SK-N-MC (cell line): ENCODE measurements at places on chromosomes 1 and 21.

- DNase-seq, result no peak
Observed at GRCh38 chr21:38506661-38507281, 8.5 kb upstream of the ERG start.

GRCh38 chr1:94989911-94990473 lies 63.1 kb upstream of the CNN3 start:
- DNase-seq, result no peak

GRCh38 chr1:208584167-208584755 lies 340.1 kb upstream of the PLXNA2 start:
- DNase-seq, result no peak

DNA sequence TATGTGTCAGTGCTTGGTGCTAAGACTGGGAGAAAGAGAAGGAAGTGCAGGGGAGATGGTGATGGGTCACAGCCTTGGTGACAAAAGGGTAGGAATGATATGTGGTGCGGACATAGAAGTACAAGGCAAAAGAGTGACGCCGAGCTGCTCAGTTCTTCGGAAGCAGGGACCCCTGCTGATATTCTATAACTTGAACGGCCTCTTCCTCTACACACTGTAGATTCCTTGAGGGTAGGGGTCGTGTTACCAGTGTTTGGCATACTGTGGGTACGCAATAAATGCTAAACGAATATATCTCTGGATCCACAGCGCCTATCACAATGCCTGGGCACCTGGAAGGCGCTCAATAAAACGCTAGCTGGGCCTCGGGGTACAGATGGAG lies 488 bp downstream of the DBT start:
- DNase-seq, result no peak

DNA sequence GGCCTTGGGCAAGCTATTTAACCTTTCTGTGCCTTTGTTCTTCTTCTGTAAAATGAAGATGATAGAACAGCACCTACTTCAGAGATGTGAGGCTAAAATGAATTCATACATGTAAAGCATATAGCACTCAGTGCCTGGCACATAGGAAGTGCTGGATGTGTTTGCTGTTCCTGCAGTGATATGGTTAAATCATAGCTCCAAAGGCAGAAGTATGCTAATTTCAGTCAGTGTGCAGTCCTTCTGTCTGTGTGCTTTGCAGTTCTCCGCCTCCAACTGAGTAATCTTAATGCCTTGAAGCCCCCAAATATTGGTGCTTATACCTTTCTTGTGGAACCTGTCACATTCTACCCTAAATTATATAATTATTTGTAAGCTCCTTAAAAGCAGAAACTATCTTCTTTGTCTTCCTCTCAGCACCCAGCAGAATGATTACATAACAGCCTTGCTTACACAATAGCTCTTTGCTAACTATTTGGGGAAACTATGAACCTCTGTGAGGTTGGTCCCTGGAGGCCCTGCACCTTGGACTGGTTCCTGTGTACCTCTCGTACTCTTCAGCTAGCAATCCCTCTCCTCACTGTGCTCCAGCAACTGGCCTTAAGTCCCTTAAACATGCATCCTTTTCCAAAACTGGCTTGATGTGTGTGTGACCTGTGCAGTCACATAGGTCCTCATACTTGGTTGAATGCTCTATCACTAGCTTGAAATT lies 57.0 kb upstream of the CACYBP start:
- no peak for DNase-seq

DNA sequence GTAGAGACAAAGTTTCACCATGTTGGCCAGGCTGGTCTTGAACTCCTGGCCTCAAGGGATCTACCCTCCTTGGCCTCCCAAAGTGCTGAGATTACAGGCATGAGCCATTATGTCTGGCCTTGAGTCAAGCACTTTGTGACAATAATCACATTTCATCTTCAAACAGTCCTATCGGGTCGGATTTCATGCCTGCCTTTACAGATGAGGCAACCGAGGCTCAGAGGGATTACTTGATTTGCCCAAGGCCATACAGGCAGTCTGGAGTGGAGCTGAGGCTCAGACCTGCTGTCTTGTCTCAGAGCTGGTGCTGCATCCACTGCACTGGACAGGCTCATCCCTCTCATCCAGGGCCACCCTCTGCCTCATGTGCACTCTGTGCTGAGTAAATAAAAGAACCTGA lies 26.6 kb downstream of the FAM151A start:
- DNase-seq, result no peak

GRCh38 chr1:214475746-214476145 lies 75.7 kb downstream of the PTPN14 start:
- no peak for DNase-seq

- no peak for DNase-seq
Observed at GRCh38 chr1:203179667-203180005, 4.0 kb upstream of the MYBPH start.

DNA sequence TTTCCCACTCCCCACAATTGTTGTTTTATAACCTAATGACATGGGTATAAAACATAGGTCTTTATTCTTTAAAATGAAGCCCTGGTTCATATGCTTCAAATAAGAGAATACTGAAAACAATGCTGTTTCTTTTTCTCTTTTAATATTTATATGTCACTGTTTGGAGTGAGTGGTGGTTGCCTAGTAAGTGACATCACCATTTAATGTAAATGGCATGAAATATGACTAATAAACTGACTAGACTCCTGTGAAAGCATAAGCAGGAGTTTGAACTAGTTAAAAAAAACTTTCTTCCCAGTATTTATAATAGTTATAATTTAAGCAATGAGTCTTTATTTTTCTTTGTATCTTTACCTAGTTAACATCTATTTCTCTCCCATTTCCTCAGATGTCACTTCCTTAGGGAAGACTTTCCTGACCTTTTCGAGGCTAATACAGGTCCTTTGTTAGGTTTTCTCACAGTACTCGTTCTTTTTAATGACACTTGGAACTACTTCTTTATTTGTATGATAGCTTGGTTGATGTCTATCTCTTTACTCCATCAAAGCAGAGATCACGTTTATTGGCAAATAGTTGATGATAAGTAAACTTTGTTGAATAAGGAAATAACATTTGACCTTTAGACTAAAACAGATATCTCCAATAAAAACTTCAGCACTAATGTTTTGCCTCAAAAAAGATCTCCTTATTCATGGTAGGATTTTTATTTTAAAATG lies 105.4 kb upstream of the PDC start:
- DNase-seq, result no peak

GRCh38 chr1:183804387-183804786 lies 533 bp upstream of the RGL1 start:
- DNase-seq, result no peak

DNA sequence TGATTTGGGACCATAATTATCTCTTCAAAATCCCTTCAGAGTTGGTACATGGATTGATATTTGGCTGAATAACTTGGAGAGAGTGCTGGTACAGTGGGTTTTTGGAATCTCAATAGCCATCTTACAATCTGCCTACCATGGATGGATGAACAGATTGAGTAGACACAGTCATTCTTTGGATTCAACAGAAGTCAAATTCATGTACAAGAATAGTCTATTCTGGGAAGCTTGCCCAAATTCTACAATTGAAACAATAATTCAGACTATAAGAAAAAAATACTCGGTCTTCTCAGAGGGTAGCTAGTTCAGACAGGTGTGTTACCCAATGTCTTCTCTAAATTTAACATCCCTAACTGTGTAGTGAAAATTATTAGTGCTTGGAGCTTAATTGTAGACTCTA lies 574.0 kb downstream of the LRRIQ3 start:
- no peak for DNase-seq

GRCh38 chr1:165894591-165894990 lies 67.2 kb downstream of the UCK2 start:
- DNase-seq, result no peak

DNA sequence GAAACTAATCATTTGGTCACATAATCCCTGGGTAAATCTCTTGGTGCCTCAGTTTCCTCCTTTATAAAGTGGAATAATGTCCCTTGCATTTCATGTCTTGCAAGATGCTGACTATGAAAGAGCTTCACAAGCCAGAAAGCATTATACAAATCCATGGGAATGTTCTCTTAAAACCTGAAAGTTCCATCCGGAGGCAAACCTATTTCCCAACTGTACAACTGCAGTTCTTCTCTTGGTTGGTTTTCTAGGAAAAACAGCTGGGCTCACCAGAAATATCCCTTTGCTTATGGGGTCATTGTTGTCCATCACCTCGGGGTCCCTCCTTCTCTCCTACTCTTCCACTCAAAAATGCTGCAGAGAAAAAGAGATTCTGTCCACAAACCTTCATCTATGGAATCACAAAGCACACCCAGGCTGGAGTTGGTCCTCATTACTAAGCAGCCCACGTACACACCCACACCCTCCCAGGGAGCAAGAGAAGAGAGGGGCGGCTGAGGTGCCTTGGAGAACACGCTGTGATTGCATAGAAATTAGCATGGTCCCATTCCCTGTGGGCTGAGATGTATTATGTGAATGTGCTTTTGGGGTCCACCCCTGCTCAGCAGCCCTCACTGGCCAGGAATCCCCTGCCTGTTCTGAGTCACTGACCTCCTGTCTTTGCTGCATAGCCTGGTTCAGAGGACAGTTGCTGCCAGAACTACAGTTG lies 5.0 kb upstream of the PLXNA2 start:
- no peak for DNase-seq

DNA sequence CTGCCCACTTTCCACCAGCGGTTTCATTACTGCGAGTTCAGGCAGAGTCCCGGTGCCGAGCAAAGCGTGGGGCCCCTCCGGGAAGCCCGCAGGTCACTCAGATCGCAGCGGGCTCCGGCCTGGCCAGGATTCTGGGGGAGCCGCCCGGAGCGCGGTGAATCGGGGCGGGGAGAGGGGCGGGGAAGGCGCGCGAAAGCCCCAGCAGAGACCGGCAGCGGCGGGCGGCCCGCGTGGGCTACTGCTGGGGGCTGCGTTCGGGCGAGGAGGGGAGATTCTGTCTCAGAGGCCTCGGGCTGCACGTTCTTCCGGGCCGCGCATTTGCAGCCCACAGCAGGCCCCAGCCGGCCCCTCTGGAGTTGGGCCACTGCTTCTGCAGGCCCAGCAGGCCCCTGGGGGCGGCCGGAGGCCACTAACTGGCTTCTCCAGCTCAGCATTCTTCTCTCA lies 64.7 kb downstream of the SCCPDH start:
- no peak for DNase-seq

DNA sequence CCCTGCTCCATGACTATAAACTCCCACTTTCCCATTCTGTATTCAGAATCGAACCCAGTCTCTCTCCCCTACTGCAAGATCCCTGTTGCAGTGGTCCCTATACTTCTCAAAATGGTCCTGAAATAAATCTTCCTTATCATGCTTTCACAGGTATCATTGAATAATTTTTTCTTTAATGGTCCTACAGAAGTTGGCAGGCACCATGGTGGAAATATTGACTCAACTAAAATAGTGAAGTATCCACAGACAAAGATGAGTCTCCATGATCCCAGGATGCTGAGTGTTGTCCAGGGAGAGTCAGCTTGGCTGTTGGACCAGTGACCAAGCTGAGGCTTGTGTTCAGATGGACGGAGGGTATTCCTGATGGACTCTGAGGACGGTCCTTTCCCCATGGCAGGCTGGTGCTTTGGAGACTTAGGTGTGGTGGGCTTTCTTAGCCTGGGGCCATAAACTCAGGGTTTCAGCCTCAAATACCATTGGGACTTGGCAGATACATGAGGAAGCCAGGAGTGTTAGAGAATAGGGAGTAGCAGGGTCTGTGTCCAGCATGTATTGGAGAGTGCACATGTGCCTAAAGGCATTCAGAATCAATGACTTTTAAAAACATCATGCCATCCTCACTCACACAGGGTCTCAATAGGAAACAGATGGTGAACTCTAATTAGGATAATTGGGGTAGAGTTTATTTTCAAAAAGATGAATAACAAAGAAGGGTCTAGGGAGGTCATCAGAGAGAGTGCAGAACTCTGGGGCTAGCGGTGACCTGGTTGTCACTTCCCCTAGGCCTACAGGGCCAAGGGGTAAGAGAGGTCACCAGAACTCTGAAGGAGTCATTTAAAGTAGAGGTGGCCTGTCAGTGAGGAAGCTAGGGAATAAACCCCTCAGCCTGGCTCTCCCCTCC lies 19.8 kb downstream of the TINAGL1 start:
- no peak for DNase-seq

GRCh38 chr1:187894349-187894748 lies 1065.6 kb downstream of the PLA2G4A start:
- DNase-seq, result no peak

DNA sequence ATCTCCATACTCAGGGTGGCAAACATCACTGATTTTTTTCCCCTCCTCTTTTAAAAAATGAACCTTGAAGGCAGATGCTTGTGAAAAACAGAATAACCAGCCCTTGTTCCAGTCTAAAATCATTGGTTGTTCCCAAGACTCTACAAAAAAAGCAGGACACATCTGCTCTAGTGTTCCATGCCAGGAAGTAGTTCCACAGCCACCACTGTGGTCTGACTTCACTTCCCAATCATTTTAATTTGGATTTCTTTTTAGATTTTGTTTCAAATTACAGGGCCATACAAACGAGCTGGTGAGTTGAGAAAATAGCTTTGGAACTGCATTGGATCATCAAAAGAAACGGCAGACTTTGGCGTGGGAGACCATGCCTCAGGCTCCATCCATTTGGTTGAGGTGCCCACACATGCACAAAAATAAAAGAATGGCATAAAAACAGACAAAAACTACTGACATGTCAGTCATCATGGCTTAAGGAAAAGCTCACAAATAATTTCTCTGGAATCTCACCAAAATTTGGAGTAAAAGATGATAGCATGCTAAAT lies 210.0 kb downstream of the GABPA start:
- DNase-seq, result no peak

DNA sequence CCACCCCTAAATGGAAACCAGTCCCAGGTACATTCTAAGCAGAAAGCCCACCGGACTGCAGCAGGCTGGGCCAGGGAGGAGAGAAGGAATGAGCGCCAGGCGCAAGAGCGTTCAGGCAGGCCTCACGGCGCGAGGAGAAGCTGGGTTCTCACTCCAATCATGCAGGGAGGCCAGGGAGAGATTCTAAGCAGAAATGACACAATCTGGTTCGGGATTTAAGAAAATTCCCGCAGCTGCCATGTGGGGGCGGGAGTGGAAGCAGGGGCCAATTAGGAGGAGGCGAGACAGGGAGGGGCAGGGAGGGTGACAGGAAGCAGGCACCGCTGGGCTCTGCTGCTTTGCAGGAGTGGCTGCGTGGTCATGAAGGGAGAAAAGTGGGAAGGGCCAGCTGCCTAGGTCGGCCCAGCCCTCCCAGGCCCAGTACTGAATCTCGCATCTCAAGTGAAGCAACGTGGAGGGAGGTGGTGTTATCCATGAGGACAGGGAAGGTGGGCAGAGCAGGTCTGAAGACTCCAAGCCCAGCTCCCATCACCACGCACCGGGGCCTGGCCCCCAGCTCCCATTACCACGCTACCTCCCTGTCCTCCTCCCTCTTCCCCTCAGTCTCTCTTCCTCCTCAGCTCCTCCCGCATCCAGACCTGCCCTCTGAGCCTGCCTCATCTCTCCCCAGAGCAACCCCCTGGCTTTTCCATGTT lies 11.8 kb downstream of the NPHP4 start:
- no peak for DNase-seq

GRCh38 chr1:71043065-71043464 lies 4.6 kb downstream of the PTGER3 start:
- no peak for DNase-seq

- no peak for DNase-seq
Observed at GRCh38 chr21:27703791-27704190, 736.9 kb upstream of the ADAMTS5 start.

DNA sequence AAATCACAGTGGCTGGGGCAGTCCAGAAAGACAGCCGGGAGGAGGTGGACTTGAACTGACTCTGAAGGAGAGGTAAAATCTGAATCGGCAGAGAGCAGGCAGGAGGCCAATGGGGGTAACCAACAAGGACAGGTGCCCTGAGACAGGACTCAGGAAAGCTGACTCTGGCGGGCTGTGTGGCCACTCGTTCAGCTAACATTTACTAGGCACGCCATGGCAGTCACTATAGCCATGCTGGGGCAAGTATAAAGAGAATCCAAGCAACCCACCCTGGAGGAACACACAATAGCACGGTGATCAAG lies 7.4 kb downstream of the TIAM1 start:
- DNase-seq, result no peak
